Smooth muscle cell of the umbilical artery (primary cell): ENCODE measurements at places on chromosomes 6 and 20. TPM values are rescaled to one million over a fixed set of nuclear protein-coding genes. Genes with fewer than 3 reads are reported as not detected.

RARS2 gene
- 48.7 and 48.9 TPM in 2 replicates for total RNA-seq

ALDH8A1 gene
- total RNA-seq: 0.30 and 3.8 TPM in 2 replicates

PROKR2 gene
- total RNA-seq: not detected in 2 replicates

IL17F gene
- total RNA-seq: not detected in 2 replicates

TAP1 gene
- total RNA-seq: 54.9 and 66.3 TPM in 2 replicates

ESR1 gene
- total RNA-seq: under 0.01 and 0.05 TPM in 2 replicates

LYRM4 gene
- 20.2 and 20.3 TPM in 2 replicates for total RNA-seq

STMND1 gene
- not detected in 2 replicates for total RNA-seq

BMP7 gene
- not detected in 2 replicates for total RNA-seq

AVP gene
- total RNA-seq: not detected in 2 replicates

FAXC gene
- total RNA-seq: 0.59 and 2.1 TPM in 2 replicates

DZANK1 gene
- total RNA-seq: 1.2 and 1.5 TPM in 2 replicates

SLC32A1 gene
- not detected in 2 replicates for total RNA-seq

GRM1 gene
- total RNA-seq: not detected in 2 replicates

DNAAF9 gene
- 18.4 and 33.4 TPM in 2 replicates for total RNA-seq

TSHZ2 gene
- 0.65 TPM in 1 of 2 replicates, not detected in the other for total RNA-seq

MCCD1 gene
- total RNA-seq: not detected in 2 replicates

MTRF1L gene
- 14.3 and 21.4 TPM in 2 replicates for total RNA-seq

TRIM40 gene
- not detected in 2 replicates for total RNA-seq

TP53TG5 gene
- not detected in 2 replicates for total RNA-seq

SERPINB6 gene
- total RNA-seq: 89.5 and 104 TPM in 2 replicates

SCUBE3 gene
- total RNA-seq: 4.2 and 5.0 TPM in 2 replicates

SLC22A7 gene
- not detected in 2 replicates for total RNA-seq

RNF39 gene
- total RNA-seq: not detected in 2 replicates

TJAP1 gene
- 7.4 and 17.7 TPM in 2 replicates for total RNA-seq

COL9A3 gene
- 0.30 TPM in 1 of 2 replicates, not detected in the other for total RNA-seq

PAQR8 gene
- 4.8 and 5.3 TPM in 2 replicates for total RNA-seq

SASH1 gene
- 27.9 and 55.3 TPM in 2 replicates for total RNA-seq

BEND6 gene
- total RNA-seq: 14.3 TPM in 2 replicates

SLC22A3 gene
- 142 and 243 TPM in 2 replicates for total RNA-seq

SAMD3 gene
- 24.1 and 36.4 TPM in 2 replicates for total RNA-seq

FAM83C gene
- not detected in 2 replicates for total RNA-seq

DSN1 gene
- total RNA-seq: 6.8 and 12.6 TPM in 2 replicates

RIPPLY2 gene
- not detected in 2 replicates for total RNA-seq

RAMACL gene
- total RNA-seq: 0.74 and 2.1 TPM in 2 replicates

WFDC5 gene
- not detected in 2 replicates for total RNA-seq

FNDC11 gene
- total RNA-seq: 0.74 and 0.89 TPM in 2 replicates

CCN6 gene
- total RNA-seq: not detected in 2 replicates

ASIP gene
- total RNA-seq: not detected in 2 replicates

IL17A gene
- total RNA-seq: not detected in 2 replicates

LIN28B gene
- 0.05 TPM in 1 of 2 replicates, not detected in the other for total RNA-seq

TBXT gene
- total RNA-seq: not detected in 2 replicates

ACSS1 gene
- total RNA-seq: 0.89 and 2.8 TPM in 2 replicates

PIM1 gene
- 7.6 and 21.7 TPM in 2 replicates for total RNA-seq

OPN5 gene
- total RNA-seq: not detected in 2 replicates

SPATA25 gene
- total RNA-seq: 1.1 and 2.1 TPM in 2 replicates

ARFGEF3 gene
- 0.59 and 1.1 TPM in 2 replicates for total RNA-seq

THBD gene
- 1.2 and 7.2 TPM in 2 replicates for total RNA-seq

HSPA1L gene
- total RNA-seq: 1.2 and 2.1 TPM in 2 replicates

RSPO3 gene
- total RNA-seq: 0.18 and 1.2 TPM in 2 replicates

ZKSCAN3 gene
- total RNA-seq: 6.2 and 6.7 TPM in 2 replicates

NDUFAF4 gene
- 6.8 and 11.9 TPM in 2 replicates for total RNA-seq

NDRG3 gene
- 20.2 and 23.9 TPM in 2 replicates for total RNA-seq

TRDN gene
- total RNA-seq: not detected in 2 replicates

CYP21A2 gene
- 0.14 TPM in 1 of 2 replicates, not detected in the other for total RNA-seq
